ENCODE measurements at places on chromosomes 2 and 18. TPM values are rescaled to one million over a fixed set of nuclear protein-coding genes. Genes with fewer than 3 reads are reported as not detected.

ALPI gene
- total RNA-seq: not detected

TIA1 gene
- 100 TPM for total RNA-seq

TTR gene
- total RNA-seq: not detected

ANKRD12 gene
- 24.9 TPM for total RNA-seq

ZNF519 gene
- 1.7 TPM for total RNA-seq

SLC23A3 gene
- total RNA-seq: 2.4 TPM

BMPR2 gene
- 15.0 TPM for total RNA-seq

STARD6 gene
- not detected for total RNA-seq

COBLL1 gene
- total RNA-seq: 8.0 TPM

GALR1 gene
- not detected for total RNA-seq

ACMSD gene
- under 0.01 TPM for total RNA-seq

SCG2 gene
- 3.3 TPM for total RNA-seq

PTPRN gene
- 57.0 TPM for total RNA-seq
